IPS-NIHi11 (cell line): ENCODE measurements at places on chromosomes 3 and 15.

- DNase-seq: no peak
These were observed 5.1 kb upstream of the SRP14 start for GRCh38 chr15:40043927-40044716.

DNA sequence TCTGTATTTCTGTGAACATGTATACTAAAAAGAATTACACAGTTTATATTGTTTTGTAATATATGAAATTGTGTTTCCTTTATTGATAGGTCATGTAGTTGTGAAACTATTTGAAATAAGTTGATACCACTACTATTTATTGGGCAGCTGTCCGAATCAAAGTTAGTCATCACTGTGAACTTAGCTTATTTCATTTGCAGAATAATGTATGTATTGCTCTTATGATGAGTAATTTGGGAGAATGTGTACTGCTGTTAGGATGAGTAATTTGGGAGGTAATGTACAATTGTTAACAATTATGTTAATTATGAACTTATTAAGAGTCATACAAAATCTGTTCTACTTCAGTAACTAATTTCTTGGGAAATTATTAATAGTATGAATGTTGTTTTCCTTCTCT is 22.2 kb downstream of the FXR1 start:
- DNase-seq: no peak

GRCh38 chr3:71958533-71958932 is 173.6 kb upstream of the PROK2 start:
- no peak for DNase-seq

- DNase-seq: no peak
These were observed 52.3 kb upstream of the FGF7 start for GRCh38 chr15:49370782-49371181.

- no peak for DNase-seq
These were observed 405.1 kb downstream of the ROBO1 start for GRCh38 chr3:79362571-79363270.

- peak; percentile 82 for DNase-seq
These were observed at the start of gene APH1B for GRCh38 chr15:63277038-63277892. TSS of gene APH1B (plus strand) at chr15:63277605. CDS start at chr15:63277624, 19 bp downstream.

- DNase-seq: no peak
These were observed 2.1 kb upstream of the CCDC174 start for GRCh38 chr3:14649466-14649865.

DNA sequence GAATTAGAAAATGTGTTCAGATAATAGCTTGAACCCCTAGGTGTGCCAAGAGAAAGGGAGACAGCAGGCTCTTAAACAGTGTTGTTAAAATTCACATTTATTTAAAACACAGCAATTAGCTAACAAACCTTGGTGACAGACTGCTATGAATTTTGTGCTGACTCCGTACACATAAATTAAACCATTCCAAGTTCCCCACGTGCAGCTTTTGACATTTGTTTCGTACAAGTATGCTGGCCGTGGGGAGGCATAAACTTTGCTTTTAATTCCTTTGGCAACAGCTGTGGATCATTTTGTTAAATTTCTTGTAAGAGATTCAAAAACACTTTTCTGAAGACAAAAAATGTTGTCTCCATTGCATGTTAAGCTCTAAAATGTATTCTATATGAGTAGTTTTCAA is 465.3 kb downstream of the FGF12 start:
- DNase-seq: no peak

DNA sequence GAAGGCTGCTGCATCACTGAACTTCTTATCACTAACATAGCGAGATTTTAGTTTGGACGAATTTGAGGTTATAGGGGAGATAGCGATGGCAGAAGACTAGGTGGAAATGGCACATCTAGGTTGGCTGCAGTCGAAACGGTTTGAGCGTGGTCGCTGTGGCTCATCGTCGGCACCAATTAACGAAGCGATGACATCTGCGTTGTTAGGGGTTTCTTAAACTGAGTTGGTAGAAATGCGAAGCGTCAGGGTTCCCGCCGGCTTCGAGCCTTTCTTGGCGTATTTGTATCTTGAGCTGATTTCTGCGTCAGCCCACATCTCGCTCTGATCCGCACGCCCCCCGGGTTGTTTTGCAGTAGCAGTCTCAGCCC is 319 bp downstream of the LNP1 start:
- no peak for DNase-seq

GRCh38 chr15:92323525-92323924 is 70.2 kb upstream of the ST8SIA2 start:
- DNase-seq: no peak

GRCh38 chr15:51349156-51349844 is 7.8 kb downstream of the GLDN start:
- DNase-seq: no peak

DNA sequence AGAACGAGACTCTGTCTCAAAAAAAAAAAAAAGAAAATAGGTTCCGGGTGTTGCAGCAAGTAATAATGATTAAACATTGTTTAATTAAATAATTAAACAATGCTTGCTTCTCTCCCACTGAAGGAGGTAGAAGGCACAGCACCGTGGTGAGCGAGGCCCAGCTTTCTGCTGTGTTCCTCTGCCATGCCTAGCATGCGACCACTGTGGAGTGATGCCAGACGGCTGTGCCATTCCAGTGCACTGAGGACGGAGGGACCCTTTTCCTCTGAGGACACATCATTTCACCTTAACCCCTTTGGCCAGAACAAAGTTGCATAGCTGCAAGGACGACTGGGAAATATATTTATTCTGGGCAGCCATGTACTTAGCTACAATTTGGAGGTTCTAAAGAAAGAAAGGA is 322.8 kb upstream of the TPRG1 start:
- DNase-seq: no peak

DNA sequence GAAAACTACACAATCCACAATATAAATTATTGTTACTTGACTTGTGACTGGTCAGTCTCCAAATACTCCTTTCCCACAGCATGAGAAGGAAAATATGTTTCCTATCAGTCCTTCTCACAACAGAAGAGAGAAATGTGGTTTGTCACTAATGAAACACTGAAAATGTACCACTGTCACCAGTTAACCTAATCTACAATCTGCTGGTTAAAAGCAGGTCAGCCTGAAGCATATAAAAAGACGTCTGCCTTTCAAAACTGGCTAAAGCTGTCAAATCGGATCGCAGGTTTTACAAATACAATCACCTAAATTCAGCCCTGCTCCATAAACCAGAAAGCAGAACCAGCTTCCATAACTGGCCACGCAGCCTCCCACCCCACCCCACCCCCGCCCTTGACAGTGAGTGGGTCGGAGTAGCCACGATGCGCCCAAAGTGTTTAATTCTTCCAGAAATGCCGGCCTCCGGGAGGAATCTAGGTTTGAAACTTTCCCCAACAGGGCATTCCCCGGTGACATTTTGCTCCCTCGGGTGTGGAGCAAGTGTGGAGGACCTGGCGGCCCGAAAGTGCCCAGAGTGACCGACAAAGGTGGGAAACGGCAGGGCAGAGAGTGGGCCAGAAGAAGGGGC is 682 bp downstream of the ETFA start:
- no peak for DNase-seq

- no peak for DNase-seq
These were observed 24.4 kb downstream of the SLC2A2 start for GRCh38 chr3:171001957-171002694.

- no peak for DNase-seq
These were observed 265.7 kb downstream of the DIPK2A start for GRCh38 chr3:144237351-144237750.

- no peak for DNase-seq
These were observed 287.6 kb downstream of the EPHB1 start for GRCh38 chr3:135082706-135083105.

DNA sequence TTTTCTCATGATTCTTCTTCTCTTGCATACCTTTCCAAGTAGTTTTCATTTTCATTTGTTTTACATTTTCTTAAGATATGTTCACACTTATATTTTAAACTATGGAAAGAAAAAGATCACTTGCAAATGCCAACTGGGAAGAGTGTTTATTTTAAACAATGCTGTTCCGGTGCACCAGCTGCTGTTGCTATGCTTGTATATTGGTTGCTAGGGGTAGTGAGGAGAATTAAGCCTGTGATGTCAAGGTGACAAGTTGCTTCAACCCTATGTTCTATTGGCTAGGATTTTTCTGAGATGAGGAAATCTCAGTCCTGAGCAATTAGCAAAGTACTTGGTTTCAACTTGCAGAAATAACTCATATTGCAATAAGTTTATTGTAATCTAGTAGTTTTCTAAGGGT is 500.1 kb downstream of the MFSD1 start:
- DNase-seq: no peak

- no peak for DNase-seq
These were observed 36.4 kb downstream of the SUCNR1 start for GRCh38 chr3:151909681-151910405.

GRCh38 chr3:47283591-47284364 is 1.0 kb downstream of the KLHL18 start:
- peak; percentile 31 for DNase-seq

DNA sequence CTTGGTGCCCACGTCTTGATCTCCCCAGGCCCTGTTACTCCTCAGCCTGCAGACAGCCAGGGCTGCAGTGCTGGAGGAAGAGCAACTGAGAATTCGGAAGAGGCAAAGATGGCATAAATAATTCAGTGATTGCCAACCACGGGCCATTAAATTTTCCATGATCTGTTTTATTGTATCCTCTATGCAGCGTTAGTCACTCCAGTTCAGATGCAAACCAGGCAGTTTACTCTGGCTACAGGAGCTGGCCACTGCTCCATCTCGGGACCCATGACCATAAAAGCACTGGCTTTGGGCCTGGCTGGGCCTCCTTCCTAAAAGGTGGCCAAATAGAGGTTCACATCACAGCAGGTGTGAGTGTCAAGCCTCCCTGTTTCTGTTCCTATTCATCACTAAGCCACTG is 137.6 kb upstream of the TLE3 start:
- DNase-seq: no peak

DNA sequence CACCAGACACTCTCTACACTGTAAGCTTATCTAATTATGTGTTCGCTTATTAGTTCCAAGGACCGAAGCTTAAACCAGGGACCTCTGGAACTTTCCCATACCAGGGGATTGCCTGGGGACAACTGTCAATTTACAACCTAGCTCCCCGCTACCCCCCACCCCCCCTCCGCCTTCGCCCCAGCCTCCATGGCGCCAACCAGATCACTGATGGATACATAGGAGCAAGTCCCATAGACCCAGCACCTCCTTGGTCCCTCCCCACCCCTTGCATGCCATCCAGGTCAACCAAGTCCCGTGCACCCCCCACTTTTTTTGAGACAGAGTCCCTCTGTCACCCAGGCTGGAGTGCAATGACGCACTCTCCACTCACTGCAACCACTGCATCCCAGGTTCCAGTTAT is 930 bp upstream of the PDCD7 start:
- DNase-seq: no peak

DNA sequence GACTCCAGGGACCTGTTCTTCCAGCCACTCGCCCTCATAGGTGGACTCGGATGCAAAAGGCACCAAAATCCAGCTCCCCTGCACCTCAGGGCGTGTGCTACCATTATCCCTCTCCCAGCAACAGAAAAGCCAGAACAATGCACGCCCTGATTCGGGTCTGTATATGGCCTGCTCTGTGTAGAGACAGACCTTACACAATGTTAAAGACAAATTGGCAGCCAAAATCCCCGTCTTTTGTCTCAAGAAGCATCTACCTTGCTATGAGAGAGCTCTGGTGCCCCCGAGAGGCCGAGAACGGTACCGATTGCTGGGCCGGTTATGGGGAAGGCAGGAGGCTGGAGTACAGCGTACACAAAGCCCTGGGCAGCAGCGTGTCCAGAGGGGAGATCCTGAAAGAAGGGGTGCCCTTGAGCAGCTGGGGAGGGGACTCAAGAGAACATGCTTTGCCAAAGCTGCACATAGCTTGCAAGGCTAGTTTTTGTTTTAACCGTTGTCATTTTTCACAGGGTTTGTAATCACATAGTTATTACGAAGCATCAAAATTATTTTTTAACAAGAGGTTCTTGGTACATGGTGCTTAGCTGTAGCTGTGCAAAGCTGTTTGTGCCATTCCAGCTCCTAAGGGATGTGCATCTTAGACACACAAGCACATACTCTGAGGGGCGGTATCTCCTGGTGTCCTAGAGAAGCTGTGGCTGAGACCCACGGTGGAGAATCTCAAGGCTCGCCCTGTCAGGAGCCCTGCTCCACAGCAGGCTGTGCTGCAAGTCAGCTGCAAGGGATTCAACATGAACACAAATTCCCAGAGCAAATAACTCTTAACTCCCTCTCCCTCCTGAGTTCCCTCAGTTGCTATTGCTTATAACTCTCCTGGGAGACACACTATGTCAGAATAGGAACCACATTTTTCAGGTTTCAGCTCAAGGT is 461.5 kb upstream of the PPP2R3A start:
- DNase-seq: peak; percentile 75

- DNase-seq: no peak
These were observed 116.8 kb upstream of the CNTN6 start for GRCh38 chr3:976006-976405.

GRCh38 chr3:20984594-20985205 is 766.3 kb downstream of the ZNF385D start:
- DNase-seq: no peak

DNA sequence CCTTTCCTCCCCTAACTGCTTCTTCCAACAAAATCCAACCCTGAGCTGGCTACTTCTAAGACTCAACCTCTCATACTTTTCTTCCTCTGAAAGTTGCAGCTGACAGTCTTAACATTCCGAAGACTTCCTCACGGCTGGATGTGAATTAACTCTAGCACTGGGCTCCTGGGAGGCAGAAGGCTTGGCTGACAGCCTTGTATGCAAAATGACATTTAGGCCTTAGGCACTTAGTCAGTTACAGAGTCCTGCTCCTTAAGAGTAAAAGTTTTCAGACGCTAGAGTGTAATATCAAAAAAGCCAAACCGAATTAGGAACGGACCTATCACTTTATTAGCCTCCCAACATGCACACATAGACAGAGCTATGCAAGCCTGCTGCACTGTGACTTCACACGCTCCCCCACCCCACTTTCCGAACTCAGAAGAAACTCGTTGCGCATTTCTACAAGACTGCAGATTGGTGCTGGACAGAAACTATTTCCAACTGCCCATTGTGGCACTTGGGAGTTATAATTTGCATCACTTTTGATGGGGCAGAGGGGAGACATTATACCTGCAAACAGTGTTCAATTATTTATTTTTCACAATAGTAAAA is 15.5 kb upstream of the ANXA2 start:
- no peak for DNase-seq

DNA sequence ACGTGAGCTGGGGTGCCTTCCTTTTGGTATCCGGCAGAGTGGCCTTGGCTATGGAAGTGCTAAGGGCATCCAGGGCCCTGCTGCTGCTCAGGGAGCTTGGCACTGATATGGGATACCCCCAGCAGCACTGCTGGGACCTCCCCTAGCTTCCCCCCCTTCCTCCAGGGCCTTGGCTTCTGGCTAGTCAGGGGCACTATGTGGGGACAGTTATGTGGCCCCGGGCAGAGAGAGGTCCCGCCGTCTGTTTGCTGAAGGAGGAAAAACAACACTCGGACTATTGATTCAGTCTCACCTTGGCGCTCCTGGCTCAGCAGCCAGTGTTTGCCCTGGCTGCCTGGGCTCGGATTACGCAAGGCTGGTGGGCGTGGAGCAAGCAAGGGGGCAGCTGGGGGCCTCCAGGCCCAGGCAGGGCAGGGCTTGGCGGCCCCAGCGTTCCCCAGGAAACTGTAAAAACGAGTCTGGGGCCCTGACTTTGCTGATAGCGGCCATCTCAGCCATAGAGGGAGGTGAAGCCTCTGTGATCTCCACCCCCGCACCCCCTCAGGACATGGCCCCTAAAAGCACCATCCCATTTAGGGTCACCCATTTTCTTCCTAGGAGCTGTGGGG is 5.7 kb downstream of the FURIN start:
- DNase-seq: peak; percentile 55

GRCh38 chr3:114855839-114856238 is 291.2 kb downstream of the ZBTB20 start:
- DNase-seq: no peak
